CD4-positive, alpha-beta T cell treated with Interferon alpha-2 for 1 hour (primary cell): ENCODE measurements at places on chromosomes 12 and 14.

DNA sequence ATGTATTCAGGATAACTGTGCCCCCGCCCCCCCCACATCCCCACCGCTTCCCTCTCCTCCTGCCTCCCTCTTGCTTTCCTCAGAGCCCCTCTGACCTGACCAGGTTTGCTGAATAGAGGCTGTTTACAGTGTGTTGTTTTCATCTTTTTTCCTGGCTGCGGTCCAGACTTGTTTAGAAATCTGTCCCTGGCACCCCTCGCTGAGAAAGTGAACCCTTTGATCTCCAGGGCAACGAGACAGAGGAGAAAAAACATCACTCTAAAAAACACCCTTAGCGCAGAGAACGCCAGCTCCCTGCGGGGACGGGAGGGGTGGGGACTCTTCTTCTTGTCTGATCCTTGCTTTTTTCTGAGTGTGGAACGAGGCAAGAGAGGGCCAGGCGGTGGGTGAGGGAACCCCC lies 22.5 kb downstream of the SDS start:
- DNase-seq = no peak

DNA sequence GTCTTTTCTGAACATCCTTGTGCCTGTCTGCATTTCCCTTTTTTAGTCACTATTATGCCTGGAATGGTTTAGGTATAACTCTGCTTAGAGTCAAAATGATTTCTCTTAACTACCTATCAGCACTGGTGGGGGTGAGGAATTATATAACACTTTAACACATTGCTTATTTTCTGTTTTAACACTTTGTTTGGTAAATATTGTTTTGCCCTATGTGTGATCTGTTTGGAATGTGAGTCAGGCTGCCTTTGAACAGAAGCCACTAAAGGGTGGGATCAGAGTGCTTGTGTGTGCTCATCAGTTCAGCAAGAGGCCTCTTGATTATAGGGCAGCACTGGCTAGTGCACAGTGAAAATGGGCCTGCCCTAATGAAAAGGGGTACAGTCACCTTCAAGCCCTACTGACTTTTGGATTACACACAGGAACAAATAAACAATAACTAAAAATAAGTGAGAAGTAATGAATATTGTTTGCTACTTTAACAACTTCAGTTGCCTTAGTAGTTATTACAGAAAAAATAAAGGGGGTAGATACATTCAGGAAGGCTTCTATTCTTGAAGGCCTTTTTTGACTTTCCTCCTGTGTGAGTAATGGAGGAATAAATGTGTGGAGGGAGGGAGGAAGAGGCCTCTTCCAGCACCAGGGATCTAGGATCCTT lies 23.2 kb downstream of the NGDN start:
- no peak for DNase-seq

DNA sequence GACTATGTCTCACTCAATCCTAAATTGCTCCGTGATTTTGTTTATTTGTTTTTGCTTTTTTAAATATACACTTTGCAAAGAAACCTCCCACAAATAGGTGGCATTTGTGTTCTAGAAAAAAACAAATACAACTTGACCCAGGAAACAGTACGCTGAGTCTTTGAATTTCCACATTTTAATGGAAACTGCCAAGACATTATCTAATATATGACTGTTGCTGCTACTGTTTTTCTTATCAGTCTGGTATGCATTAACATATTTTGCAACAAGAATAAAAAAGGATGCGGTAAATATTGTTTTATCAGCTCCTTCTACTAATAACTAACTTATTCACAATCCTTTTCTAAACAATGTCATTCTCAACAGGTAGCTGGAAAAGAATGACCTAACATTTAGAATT lies 187.4 kb downstream of the LRIG3 start:
- no peak for DNase-seq

DNA sequence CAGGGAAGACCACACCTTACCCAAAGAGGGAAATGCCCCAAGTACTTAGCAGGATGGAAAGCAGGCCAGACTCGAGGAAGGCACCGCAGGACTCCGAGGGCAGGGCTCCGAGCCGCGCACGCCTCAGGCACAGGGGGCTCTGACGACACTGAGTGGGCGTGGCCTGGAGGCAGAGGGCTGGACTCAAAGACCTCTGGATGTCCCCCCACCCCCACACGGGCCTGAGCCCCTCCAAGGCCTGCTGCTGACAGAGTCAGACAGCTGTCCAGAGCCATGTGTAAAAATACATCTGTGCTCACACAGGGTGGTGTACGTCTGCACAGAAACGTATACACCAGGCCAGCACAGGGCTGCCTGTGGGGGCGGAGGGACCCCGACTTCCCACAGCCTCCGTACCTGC lies 1.4 kb downstream of the AKT1 start:
- peak; percentile 50 for DNase-seq

DNA sequence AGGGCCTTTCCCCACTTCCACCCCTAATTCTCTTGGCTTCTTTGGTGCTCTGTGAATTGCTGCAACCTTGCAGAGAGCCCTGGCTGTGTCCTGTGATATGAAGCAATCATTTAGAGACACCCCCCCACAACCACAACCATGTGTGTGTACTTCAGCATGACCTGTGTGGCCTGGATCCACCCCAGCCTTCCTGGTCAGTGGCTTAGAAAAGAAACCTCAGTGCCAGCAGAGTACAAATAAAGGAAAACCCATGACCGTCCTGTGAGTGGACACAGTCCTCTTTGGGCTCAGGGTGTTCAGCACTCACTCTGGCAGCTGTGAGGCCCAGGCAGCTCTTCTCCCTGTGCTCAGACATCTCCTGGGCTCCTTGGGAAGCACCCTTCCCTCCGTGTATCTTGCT lies 206.6 kb upstream of the DIO3 start:
- DNase-seq = no peak

DNA sequence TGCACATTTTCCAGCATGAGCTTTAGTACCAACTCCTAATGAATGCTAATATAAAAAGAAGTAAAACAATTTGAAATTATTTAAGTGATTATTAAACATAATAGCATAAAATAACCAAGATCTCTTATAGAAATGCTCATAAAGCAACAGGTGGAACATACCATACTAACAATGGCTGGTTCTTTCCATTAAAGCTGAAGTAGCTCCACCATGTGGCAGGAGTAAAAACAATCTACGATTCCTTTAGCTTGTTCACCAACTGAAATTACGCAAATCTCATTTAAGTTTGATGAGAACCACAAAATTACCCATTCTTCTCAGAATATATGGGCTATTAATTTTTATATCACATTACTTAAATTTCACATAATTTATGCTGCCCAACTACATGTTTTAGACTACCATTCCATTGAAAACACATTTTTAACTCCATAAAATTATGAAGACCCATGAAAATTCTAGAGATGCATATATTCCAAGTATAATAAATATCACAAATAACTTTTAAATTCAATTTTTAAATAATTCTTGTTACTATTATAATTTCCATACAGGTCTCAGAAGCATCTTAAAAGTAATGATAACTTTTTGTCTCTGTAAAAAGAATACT lies 213.6 kb downstream of the DAD1 start:
- peak; percentile 3 for DNase-seq

DNA sequence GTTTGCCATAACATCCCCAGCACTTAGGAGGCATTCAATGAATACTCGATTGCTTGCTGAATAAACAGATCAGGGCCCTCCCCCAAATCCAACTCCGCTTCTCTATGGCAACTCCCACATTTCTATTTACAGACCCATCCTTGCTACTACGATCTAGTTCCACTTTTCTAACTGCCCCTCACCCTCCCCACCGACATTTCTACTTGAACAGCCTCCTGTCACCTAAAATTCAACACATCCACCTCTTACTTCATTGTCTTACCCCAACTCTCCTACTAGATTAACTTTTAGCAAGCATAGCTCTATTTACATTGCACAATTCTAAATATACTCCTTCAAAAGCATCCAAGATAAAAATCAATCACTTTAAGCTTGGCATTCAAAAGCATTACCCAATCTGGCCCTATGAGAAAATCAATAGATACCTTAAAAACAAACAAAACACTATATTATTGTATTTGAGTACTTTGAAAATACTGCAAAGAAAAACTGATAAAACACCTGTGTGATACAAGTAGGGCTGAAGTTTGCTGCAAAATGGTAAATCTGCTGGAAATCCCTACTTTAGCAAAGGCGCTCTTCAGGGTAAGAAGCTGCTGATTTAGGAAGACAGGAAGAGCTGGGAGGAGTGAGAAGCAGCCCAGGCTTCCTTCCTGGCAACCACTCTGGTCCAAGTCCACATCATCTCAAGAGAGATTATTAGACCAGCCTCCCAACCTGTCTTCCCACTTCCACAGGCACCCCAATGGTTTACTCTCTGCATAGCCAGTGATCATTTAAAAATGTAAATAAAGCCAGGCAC lies 96.4 kb downstream of the HECTD4 start:
- DNase-seq = no peak

DNA sequence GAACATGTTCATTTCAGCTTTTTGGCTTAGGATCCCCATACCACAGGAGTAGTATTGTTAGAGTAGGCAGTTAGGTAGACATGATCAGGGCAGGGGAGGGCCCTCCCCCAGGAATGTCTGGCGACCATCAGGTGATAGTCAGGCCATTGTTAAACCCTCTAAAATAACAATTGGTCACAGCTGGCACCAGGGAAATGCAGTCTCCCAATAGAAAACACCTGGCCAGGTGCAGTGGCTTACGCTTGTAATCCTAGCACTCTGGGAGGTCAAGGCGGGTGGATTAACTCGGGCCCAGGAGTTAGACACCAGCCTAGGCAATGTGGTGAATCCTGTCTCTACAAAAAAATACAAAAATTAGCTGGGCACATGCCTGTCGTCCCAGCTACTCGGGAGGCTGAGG lies 187.1 kb downstream of the MON2 start:
- no peak for DNase-seq

DNA sequence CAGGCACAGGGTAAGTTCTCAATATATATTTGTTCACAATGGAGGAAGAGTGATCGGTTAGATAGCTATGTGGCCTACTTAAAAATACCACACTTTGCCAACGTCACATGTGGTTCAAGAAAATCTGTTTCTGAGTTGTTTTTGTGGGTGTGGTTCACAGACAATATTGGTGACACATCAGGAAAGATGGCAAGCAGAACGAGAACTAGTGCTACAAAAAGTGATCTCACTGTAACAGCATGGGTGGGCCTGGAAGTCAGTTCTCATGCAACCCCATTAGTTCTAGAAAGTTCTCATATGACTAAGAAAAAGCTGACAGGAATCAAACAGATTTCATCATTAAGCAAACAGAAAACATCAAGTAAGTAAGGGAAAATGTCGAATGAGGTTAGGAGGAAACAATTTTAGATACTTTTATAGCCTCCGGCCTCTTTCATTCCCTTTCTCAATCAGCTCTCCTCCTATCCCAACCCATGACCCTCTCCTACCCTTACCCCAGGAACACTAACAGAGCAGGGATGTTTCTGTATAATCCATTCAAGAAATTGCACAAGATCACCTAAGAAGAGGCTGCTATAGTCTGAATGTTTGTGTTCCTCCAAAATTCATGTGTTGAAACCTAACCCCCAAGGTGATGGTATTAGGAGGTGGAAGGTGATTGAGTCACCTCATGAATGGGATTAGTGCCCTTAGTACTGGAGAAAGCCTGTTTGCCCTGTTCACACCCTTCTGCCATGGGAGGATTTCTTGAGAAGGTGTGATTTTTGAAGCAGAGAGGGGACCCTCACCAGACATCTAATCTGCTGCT lies 15.5 kb upstream of the NTN4 start:
- DNase-seq = peak; percentile 51

- DNase-seq = no peak
Measured at GRCh38 chr14:55701638-55702037, 121.6 kb downstream of the KTN1 start.

GRCh38 chr12:51320311-51320694 lies 3.7 kb downstream of the BIN2 start:
- no peak for DNase-seq

- no peak for DNase-seq
Measured at GRCh38 chr12:7091171-7091570, 1.1 kb downstream of the C1R start.

DNA sequence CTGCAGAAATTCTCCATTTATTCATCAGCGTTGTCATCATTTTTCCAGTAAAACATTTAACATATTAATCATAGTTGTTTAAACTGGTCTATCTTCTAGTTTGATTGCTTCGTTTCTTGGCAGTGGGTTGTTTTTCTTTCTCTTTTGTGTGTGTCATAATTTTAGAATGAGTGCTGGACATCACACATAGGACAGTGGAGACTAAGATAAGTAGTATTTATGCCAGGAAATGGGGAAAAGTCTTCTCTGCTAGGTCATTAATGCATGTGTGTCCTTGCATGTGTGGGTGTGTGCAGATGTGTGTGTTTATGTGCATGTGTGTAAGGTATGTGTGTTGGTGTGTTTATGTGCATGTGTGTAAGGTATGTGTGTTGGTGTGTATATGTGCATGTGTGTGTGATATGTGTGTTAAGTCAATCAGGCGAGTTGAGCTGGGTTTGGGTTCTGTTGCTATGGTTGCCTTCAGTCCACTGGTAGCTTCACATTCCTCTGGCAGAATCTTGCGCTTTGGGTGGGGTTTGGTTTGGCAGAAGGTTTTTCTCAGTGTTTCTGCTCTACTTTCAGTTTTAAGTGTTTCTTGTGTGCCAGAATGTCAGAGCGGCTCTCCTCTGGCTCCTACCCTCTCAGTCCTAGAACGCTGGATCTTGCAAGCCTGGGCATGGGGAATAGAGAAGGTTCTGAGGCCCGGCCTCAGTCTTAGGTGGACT lies 7.8 kb upstream of the ADGRD1 start:
- no peak for DNase-seq

- DNase-seq = peak; percentile 30
Measured at GRCh38 chr14:98580131-98580678, 691.8 kb downstream of the BCL11B start.

DNA sequence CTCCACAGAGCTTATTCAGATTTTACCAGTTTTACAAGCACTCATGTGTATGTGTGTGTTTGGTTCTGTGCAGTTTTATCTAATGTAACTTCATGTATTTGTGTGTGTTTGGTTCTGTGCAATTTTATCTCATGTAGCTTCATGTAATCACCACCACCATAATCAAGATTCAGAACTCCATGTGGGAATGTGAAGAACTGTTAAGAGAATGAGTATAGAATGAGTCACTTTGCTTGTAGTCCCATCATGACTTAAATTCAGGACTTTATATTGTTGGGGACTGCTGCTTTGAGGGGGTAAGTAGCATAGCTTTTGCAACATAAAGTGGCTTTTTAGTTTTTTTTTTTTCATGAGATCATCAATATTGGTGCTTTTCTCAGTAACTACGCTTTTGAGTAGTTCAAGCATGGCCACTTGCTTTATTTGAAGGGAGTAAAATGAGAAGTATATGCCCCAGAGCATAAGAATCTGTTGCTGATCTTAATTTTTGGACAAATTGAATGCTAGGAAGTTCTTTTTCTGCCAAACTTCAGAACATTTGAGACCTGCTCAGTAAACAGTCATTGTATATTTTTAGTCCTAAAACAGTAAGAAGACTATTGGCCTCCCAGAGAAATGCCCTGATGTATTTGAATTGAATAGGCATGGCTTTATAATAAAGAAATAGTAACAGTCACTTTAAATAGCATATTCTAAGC lies 28.8 kb downstream of the PROX2 start:
- DNase-seq = no peak

GRCh38 chr12:96495841-96496545 lies 6.6 kb downstream of the CFAP54 start:
- DNase-seq = peak; percentile 49
